ENCODE measurements at places on chromosomes 11 and 22.

DNA sequence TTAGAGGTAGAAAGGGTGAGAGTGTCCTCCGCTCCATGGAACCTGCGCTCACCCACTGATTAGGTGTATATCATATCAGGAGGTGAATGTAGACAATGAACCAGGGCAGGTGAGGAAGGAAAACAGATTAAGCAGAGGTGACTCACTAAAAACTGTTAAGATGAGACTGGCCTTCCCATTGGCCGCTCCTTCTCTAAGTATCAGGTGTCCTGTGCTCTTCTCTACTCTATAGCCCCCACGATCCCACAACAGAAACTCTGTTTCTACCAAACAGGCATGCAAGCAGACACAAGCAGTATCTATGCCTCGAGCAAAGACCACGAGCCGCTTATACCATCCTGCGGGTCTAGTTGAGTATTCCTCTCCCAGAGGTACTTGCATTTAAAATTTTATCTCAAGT is 103.1 kb downstream of the SNX19 start:
- no peak for DNase-seq

GRCh38 chr11:110513259-110513801 is 83.6 kb downstream of the FDX1 start:
- DNase-seq, result no peak

DNA sequence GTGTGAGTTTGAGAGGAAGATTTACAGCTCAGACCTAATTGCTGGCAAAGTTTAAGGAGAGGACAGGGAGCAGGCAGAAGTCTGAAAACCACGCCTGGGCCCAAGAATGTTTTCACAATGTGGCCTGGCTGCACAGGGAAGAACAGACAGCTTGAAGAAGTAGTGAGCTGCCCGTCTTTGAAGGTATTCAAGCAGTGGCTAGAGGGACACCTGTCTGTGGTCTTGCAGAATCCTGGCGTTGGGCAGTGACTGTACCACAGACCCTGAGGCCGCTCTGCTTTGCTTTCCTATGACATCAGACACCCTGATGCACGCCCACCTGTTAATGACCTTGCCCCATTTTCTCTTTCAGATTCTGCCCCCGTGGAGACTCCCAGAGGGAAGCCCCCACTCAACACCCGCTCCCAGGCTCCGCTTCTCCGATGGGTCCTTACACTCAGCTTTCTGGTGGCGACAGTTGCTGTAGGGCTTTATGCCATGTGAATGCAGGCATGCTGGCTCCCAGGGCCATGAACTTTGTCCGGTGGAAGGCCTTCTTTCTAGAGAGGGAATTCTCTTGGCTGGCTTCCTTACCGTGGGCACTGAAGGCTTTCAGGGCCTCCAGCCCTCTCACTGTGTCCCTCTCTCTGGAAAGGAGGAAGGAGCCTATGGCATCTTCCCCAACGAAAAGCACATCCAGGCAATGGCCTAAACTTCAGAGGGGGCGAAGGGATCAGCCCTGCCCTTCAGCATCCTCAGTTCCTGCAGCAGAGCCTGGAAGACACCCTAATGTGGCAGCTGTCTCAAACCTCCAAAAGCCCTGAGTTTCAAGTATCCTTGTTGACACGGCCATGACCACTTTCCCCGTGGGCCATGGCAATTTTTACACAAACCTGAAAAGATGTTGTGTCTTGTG is 6.6 kb upstream of the MCM5 start:
- DNase-seq, result no peak

- peak; percentile 50 for DNase-seq
Measured at GRCh38 chr11:68870470-68870869, 28.8 kb upstream of the CPT1A start.

GRCh38 chr11:58075781-58076180 is 45.0 kb downstream of the OR6Q1 start:
- no peak for DNase-seq

DNA sequence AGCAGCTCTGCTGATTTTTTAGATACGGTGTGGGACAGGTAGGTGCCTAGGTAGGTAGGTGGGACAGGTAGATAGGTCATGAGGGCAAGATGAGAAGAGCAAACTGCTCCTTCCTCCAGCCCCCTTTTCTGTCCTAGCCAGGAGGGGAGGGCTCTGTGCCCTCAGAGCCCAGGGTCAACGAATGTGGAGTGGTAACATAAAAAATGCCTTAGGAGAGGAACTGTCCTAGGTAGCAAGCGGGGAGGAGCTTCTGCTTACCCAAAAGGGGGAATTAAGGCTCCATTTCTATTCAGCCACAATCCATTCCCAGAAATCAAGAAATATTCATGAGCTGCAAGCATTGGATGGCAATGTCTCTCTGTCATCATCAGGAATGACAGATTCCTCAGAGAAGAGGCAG is 234.8 kb downstream of the GRIK4 start:
- no peak for DNase-seq

GRCh38 chr11:131808470-131808869 is 438.1 kb downstream of the NTM start:
- no peak for DNase-seq

DNA sequence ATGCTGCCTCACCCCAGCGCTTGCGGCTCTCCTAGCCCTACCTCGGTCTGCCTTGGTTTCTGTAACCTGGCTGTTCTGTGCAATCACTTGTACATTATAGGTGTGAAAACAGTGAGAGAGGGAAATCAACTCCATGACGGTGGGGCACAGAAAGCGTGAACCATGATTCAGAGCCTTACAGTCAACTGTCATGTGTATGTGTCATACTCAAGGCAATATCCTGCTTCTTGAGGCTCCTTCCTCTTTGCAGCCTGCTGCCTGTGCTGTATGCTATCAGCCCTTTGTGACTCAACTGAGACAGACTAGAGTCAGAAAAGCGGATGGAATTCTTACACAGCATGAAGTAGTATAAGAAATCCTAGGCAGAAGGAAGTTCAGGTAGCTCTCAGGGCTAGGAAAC is 2.1 kb downstream of the NRIP3 start:
- DNase-seq, result peak; percentile 97

DNA sequence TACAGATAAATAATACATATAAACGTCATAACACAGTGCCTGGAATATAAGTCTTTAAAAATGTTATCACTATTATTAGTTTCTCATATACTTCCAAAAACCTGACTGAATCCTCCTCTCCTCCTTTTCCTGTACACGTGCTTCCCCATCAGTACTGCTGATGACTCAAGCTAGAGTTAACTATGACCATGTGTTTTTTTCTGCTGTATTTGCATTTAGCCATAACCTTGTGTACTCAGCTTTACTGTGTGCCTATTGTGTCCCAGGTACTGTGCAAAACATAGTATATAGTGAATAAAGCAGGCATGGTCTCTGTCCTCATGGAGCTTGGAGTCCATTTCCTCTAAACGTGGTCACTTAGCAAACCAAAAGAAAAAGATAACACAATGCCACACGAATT is 56.5 kb upstream of the ARHGAP32 start:
- no peak for DNase-seq

DNA sequence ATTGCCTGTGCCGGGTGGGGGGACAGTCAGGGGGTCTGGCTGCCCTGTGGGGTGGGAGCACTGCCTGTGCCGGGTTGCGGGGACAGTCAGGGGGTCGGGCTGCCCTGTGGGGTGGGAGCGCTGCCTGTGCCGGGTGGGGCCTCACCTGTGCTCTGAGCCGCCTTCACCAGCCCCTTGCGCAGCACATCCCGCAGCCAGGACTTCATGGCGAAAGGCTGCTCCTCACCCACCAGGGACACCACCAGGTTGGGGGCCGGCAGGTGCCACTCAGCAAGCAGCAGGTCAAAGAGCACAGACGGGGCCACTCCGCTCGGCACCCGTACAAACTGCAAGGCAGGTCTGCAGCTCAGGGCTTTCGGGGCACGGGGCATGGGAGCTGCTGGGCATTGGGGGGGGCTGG is 21.4 kb downstream of the TSSC4 start:
- no peak for DNase-seq

DNA sequence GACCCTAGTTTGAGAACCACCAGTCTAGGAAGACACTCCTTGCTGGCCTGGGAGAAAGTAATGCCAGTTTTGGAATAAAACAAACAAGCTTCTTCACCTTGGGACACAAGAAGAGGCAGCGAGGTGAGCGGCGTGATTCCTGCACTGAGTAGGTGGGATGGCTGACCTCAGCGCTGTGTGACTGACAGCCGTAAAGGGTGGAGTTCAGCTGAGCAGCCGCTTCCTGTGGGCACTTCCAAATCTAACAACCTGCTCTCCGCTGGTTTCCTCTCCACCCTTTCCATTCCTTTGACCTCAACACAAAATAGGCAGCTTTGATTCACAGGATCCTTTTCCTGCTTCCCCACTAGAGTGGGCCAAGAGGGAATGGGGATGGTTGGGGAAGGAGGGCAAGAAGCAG is 45.8 kb downstream of the PC start:
- no peak for DNase-seq

GRCh38 chr11:57406337-57406904 is 16.0 kb upstream of the PRG2 start:
- peak; percentile 78 for DNase-seq

- DNase-seq, result no peak
Measured at GRCh38 chr22:29596408-29596807, 7.0 kb upstream of the NF2 start.

DNA sequence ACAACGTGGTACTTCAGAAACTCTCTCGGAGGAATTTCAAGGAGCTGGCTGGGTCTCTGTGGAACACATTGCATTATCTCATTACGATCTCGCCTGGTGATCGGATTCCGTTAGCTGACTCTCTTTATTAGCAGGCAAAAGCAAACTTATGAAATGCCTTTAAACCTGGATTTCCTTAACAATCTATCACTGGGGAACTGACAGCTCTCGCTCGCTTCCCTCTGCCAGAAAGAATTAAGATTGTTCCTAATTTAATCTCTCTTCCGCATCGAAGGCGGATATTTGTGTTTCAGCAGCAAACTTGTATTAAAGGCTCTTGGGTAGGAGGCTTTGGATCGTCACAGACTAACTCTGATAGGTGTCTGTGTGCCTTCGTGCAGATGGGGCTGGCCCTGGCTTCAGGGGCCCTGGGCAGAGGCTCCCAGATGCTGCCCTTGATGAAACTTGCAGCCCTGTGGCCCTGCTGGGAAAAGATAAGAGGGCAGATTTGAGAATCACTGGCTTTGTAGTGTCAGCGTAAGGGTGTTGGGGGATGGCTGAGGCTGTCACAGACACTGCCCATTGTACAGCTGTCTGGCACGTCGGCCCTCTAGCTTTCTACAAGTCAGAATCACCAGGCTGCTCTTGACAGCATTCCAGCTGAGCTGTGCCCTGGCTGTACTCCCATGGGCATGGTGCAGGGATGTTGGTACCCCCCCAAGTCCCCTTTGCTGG is 162.2 kb upstream of the NECTIN1 start:
- DNase-seq, result no peak

GRCh38 chr11:114280696-114281095 is 15.5 kb upstream of the NNMT start:
- DNase-seq, result peak; percentile 46

- DNase-seq, result no peak
Measured at GRCh38 chr11:120667281-120667680, 155.7 kb downstream of the GRIK4 start.

- DNase-seq, result no peak
Measured at GRCh38 chr11:62169935-62170334, 20.1 kb upstream of the SCGB1D1 start.

- DNase-seq, result no peak
Measured at GRCh38 chr22:47994601-47995263, 1232.3 kb downstream of the TBC1D22A start.

DNA sequence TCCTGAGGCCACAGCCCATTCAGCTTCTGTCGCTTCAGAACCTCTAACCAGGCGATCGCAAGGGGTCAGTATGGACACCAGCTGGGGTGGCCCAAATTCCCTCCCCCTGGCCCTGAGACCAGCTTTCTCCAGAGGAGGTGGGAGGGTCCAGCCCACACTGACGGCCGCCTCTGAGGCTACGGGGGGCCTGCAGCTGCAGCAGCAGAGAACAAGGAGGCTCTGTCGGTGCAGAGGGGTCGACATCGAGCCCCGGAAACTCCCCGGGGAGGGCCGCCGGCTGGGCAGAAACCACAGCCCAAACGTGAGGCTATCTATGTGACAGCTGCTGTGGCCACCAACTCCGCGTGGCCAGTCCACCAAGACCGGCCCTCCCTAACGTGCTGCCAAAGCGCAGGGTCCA is 40.8 kb downstream of the ELFN2 start:
- DNase-seq, result no peak

DNA sequence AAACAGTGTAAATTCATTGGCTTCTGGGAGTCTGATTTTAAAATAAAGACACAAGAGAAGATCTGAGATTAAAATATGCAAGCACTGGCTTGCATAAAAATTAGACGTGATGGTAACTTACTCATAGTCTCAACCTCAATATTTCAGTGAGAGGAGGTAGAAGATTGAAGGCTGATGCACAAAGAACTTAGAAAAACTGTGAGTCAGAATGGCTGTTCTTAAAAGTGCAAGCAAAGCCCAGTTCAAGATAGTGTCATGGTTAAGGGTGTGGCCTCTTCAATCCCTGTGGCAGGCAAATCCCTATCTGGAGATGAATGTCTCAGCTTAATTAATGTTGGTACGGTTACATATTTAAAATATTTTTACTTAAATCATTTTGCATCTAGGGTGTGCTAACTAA is 33.6 kb upstream of the FIBIN start:
- no peak for DNase-seq

- DNase-seq, result no peak
Measured at GRCh38 chr11:116352881-116353280, 419.9 kb downstream of the BUD13 start.

GRCh38 chr22:41334215-41334614 is 32.9 kb downstream of the ZC3H7B start:
- DNase-seq, result no peak

DNA sequence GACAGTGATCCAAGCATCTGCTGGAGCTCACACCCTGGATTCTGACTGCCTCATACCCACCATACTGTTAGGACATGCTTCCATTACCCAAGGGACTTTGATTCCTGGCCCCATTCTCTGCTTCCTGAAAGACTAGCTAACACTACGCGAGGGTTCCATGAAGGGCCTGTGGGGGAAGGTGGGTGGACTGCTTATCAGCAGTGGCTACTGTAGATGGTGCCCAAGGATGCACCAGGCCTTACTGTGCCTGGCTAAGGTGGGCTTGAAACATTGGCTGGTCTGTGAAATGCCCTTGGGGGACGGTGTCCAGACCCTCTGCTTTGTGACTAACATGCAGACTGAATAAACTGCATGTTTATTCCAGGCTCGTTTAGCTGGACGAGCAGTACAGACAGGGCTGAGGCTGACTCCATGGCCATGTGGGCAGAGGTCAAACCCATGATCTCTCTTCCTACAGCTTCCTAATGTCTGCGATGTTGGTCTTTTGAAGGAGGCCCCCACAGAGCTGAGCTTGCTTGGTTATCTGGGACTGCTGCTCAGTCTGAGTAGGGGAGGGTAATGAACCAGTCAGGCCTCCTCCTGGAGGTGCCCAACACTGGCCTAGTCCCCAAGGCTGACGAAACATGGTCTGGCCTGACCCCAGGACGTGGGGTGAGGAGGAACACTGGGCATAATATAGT is 48.3 kb upstream of the PHOX2A start:
- no peak for DNase-seq

- DNase-seq, result no peak
Measured at GRCh38 chr11:76783896-76784813, 999 bp downstream of the TSKU start.

DNA sequence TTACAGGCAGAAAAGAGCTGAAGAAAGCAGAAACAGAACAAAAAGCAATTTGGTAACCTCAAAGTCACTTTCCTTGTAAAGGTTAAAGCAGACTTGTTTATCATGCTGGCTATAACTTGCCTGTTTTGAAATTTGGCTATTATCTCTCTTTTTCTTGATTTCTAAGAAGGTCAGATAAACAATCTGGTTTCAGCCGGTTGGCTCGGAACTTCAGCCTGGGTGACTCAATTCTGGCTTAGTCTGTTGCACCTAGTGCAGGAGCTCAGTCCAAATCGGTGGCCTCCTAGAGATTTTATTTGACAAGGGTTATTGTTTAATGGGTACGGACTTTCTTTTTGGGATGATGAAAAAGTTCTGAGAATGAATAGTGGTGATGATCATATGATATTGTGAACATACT is 367.1 kb upstream of the B3GAT1 start:
- DNase-seq, result no peak
